ENCODE measurements at places on chromosomes 7 and 10.

GRCh38 chr7:30927559-30927958 lies 15.9 kb downstream of the AQP1 start:
- peak; percentile 44 for DNase-seq

DNA sequence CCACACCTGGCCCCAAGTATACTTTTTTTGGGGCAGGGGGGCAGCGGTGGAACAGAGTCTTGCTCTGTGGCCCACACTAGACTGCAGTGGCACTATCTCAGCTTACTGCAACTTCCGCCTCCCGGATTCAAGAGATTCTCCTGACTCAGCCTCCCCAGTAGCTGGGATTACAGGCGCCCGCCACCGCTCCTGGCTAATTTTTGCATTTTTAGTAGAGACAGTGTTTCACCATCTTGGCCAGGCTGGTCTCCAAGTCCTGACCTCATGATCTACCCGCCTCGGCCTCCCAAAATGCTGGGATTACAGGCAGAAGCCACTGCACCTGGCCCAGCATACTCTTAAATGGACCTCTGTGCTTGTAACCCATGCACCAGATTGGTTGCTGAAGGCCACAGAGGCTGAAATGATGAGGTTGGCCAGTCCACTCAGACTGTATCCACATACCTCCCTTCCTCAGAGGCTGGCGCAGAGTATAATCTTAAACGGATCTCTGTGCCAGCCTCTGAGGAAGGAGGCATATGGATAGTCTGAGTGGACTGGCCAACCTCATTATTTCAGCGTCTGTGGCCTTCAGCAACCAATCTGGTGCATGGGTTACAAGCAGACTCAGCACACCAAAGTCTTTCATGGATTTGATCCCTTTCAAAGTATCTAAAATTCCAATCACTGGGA lies 3.0 kb downstream of the CALN1 start:
- DNase-seq: no peak

- DNase-seq: no peak
These were observed 52.3 kb downstream of the DYNC1I1 start for GRCh38 chr7:95824616-95825015.

GRCh38 chr7:44225566-44226395 lies 25.0 kb downstream of the YKT6 start:
- no peak for DNase-seq

DNA sequence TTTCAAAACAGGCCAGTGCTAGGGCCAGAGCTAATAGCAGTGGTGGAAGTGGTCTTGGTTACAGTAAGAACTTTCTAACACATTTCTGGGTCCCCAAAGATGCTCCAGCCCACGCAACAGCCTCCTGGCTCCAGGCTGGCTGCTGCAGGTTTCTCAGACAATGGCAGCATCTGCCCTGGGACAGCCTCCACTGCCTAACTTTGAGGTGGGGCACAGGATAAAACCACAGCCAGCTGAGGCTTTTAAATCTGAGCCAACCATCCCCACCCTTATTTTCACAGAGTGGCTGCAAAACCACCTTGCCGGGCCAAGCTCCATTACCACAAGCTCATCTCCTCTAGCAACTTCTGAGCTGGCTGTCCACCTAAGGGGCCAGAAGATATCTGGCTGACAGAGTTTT lies 84.8 kb downstream of the FAM53B start:
- no peak for DNase-seq

DNA sequence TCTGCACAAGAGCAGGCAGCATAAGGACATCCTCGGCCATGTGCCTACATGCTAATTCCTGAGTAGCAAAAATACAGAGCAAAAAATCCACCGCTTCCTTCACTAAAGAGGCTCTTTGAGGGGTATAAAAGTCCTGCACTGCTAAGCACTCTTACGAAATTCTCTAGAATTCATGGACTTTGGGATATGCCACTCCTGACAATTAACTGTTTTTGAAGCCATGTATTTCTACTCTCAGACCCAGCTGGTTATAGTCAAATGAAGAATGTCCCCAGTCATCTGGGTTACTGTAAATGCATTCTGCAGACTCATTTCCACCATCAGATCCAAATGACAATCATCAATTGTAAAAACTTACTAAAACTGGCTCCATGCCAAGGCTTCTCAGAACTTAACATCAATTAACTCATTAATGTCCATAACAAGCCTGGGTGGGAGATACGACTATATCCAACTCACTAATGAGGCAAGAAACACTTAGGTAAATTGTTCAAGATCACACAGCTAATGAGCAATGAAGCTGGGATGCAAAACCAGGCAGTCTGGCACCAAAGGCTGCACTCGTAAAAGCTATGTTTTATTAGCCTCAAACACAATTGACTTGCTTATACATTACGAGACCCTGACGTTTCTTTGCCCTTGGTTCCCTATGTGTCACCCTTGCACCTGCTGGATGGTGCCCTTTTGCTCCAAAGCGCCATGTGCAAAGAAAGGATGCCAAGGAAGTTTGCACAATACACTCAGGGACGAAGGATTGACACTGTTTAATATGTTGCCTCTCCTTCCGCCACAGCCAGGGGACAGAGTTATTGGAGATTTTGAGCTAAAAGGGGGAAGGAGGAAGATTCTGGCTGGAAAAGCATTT lies 250.4 kb downstream of the ELMO1 start:
- DNase-seq: no peak

DNA sequence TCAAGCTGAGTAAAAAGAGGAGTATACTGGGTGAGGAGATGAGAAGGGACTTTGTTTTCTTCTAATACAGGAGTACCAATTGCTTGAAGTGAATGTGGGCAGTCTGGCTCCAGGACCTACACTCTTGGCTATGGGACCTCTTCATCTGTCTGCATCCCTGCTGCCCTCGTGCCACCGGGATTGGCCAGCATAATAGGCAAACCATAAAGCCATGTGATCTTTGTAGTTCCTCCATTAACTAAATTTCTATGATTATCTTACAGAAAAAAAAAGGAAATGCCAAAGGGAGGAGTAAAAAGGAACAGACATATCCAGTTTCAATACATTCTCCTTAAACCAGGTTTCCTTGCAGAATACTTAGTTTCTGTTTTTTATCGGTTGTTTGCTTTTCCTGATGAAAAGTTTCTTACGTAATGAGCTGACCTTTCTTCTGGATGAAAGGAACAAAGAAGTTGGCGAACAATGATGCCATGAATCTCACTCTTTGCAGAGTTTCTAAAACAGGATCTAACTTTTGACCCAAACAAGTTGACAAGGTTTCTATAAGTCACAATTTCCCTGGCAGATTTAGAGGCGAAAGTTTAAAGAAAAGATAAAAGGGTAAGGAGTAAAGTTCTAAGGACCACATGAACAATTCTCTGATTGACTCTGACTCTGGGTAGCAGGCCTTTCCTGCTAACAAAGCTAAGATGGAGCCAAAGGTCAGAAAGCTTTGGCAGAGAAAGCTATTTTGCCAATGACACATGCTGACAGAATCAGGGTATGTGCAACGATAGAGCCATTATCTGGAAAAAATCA lies 54.1 kb downstream of the LAMB1 start:
- no peak for DNase-seq

DNA sequence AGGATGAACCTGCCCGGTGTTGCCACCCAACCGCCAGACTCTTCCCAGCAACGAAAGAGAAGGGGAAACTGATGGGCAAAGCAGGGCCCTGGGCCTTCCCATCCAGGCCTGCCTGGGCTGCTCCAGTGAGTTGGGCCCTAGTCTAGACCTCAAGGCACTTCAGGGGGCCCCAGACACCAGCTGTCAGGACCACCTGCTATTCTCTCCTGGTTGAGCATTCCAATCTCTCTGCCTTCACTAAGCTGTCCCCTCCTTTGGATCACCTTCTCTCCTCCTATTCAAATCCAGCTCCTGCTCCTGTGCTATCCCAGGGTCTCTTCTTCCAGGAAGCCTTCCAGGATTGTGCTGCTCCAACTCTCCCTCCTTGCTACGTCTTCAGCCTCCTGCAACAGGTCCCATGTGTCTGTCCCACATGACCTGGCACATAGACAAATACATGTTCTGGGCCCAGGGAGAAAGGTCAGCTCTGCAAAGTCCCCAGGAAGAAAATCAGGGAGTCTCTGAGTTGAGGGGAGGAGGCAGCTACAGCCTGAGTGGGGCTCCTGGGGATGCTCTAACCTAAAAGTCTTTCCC lies 3.1 kb downstream of the STX1A start:
- DNase-seq: no peak

DNA sequence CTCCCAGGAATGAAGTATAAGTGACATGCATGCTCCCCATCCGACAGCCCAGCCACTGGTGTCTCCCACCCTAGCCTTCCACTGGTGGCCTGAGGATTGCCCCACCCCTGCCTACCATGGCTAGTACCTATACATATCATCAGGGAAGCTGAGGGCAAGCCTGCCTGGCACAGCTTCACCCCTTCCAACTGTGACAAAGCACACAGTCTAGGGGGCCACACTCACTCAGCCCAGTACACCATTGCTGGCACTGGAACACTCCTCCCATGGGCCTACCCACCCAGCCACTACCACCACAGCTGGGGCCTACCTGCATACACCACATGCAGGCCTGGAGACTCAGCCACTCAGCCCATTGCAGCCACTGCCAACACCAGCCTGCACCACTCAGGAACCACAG lies 393.1 kb upstream of the STEAP1 start:
- DNase-seq: peak; percentile 55

DNA sequence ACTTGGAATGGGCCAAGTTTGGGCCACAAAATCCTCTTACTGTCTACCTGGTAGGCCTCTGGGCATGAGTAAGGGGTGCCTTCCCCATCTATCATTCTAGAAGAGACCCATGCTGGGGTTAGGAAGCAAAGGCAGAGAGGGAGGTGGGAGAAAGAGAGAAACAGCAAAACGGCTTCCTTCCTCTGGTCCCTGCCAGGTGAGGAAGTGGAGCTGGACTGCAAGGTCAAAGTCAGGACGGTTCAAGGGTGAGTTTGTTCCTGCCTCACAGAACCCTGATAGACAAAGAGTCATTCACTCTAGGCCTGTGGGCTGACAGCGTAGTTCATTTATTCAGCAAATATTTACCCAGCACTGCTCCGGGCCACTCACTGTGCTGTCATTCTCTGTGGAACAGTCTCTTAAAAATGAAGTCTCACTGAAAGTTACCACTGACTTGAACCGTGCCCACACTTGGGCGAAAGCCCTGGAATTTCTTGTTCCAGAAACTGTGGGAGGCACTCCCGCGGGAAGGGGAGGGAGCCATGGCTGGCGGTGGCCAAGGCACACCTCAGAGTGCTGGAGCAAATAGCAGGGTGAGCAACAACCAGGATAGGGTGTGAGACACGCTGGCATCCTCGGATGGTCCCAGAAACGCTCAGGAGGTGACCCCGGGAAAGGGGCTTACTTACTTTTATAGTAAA lies 26.2 kb upstream of the ECHDC3 start:
- DNase-seq: no peak

GRCh38 chr10:78553792-78554191 lies 515.0 kb upstream of the ZMIZ1 start:
- no peak for DNase-seq

DNA sequence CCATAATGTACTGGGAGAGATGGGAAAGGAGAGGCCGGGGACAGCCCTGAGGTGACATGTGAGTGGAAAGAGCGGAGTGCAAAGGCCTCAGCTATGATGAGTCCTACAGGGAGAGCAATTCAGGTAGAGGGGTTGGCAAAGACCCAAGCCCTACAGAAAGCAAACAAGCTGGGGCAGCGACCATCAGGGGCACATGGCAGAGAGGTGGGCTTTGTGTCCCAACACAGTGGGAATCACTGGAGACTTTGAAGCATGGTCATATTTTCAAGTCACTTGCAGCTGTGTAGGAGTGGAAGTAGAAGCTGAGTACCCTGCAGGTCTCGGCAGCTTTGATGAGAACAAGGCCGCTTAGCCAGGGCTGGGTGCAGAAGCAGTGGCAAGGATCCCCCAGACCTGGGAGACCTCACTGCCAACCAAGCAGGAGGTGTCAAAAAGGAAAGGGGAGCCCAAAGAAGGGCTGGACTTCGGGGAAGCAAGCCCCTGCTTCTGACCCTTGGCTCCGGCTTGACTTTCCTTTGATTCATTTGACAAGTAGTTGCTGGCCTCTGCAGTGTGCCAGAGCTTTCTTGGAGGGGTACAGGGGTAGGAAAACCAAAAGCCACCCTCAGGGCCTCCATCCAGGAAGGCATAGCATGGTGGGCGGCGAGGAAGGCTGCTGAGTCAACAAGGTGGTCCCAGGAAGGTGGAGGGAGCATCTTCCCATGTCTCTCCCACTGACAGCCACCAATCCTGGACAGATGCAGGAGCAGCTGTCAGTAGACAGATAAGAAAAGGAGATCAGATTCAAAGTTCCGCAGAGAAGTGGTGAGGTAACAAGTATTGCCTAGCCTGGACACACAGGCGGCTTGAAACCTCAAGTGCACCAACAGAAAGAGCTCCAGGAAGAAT lies 1.9 kb upstream of the PGAM2 start:
- DNase-seq: peak; percentile 64

DNA sequence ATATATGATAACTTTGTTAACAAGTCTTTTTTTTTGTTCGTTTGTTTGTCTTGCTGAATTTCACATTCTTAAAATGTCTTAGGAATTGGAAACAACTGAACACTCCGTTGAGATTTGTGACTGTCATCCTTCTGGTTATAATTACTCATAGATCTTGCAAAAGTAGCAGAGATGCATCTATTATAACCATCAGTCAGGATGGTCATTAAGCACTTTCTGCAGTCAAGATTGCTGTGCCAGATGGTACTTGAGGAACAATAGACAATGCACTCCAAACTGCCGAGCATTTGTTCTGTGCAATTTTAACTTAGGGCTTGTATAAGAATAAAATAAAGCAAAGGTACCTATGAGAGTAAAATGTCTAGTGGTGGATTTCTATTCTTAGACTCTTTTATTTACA lies 710.1 kb upstream of the KCND2 start:
- DNase-seq: no peak

- DNase-seq: no peak
These were observed 192.5 kb upstream of the PRSS1 start for GRCh38 chr7:142556740-142557139.

- DNase-seq: no peak
These were observed 22.9 kb upstream of the CHST12 start for GRCh38 chr7:2380461-2380860.
